ENCODE measurements at places on chromosomes 4 and X. TPM values are rescaled to one million over a fixed set of nuclear protein-coding genes. Genes with fewer than 3 reads are reported as not detected.

Gene PNCK
- total RNA-seq: 1.2 TPM

Gene MAGEB1
- not detected for total RNA-seq

Gene RTL9
- total RNA-seq: 0.09 TPM

Gene TBC1D8B
- total RNA-seq: 4.7 TPM

Gene F11
- total RNA-seq: not detected

Gene GLOD5
- total RNA-seq: not detected

Gene PRKG2
- total RNA-seq: 0.28 TPM

Gene KIAA1210
- not detected for total RNA-seq

Gene BMX
- 0.07 TPM for total RNA-seq

Measured in airway epithelial cell (primary cell).